ENCODE measurements at places on chromosomes 3 and 15.

DNA sequence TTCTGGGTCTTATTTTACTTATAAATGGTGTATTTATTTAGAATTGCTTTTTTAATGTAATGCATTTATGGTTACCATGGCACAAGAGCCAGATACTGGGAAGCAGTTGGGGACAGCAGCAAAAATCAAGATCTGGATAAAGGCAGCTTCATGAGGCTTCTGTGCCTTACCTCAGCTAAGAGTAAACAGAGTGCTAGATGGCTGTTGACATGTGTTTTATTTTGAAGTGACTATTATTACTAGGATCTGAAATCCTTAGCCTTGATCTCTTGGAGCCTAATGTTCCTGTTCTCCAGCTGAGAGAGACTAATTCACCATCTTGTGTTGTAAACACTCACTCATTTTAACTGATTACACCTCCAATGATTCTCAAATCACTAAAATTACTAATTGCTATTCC, 317.8 kb downstream of the LPP start:
- H3K4me1 ChIP-seq: no peaks in the 10 kb centered on the region
- no peak overlapping the region for H3K4me3 ChIP-seq
- H3K36me3 ChIP-seq: no peaks in the 10 kb centered on the region
- no peak overlapping the region for H3K27ac ChIP-seq
- no peak for DNase-seq

DNA sequence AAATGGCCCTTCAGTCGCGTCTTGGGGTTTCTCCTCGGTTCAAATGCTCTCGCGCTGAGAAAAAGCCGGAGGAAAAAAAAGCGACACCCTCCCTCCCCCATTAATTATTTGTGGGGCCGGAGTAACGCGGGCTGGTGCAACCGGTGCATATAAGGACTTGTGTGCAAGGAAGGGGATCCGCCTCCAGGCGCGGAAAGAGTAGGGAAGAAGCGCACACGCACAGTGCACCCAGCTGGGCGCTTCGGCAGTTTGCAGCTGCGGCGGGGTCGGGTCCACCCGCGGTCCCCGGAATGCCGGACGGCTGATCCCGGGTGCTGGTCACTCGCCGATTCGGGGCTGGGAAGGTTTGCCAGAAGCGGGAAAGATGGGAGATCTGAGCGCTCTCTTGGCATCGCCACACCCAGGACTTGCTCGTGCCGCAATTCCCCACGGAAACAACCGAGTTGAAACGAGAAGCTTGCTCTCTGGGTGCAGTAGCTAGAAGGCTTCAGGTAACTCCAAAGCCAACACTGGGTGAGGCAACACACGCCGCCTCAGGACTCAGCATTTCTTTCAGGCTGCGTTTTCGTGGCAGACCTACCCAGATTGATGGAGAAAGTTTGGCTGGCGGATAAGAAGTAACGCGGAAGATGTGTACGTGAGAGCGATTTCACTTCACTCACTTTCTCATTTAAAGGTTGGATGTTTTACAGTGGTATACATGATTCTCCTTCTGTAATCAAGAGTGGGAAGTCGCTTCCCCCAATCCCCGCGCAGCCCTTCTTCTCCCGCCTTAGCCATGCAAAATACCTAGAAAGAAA, 720 bp upstream of the TNIK start:
- peak overlapping the region; percentile 71 for H3K27ac ChIP-seq
- no peaks in the 10 kb centered on the region for H3K36me3 ChIP-seq

DNA sequence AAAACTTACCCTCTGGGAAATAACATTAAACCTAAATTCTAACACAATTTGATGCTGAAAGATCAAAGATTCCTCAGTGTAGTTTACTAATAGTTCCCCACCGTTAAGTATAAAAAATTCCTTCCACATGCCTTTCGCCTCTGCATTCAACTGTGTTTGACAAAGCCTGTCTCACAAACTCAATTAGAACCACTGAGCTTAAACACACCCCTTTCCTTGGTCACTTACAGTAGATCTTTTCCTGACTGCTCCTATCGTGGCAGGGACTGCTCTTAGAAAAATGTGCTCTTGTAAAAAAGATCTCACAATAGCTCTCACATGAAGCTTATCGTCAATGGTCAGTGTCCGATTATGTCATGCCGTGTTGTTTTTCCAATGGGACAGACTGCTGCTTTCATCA, 8.9 kb upstream of the KBTBD8 start:
- H3K36me3 ChIP-seq: no peaks in the 10 kb centered on the region
- H3K27me3 ChIP-seq: no peaks in the 10 kb centered on the region

DNA sequence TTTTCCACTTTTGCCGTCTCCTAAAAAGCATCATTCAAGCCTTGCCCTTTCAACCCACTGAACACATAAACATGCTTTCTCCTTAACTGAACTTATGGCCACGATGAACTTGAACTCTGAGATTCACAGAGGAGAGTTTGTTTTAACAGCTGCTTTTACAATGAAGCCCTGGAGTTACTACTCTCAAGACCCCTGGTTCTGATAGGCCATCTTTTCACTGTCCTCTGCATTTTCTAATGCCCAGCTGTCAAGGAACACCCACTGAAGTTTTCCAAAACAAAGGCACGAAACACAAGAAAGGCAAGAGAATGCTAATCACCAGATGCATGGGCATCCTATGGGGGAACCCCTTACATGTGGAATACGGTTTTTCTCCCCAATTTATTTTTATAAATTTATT, 100.8 kb downstream of the ADAMTS9 start:
- no peak for DNase-seq
- no peak overlapping the region for H3K27ac ChIP-seq
- peaks cover 11% of the 10 kb centered on the region for H3K27me3 ChIP-seq
- no peaks in the 10 kb centered on the region for H3K4me1 ChIP-seq
- H3K36me3 ChIP-seq: no peaks in the 10 kb centered on the region
- H3K4me3 ChIP-seq: no peak overlapping the region

DNA sequence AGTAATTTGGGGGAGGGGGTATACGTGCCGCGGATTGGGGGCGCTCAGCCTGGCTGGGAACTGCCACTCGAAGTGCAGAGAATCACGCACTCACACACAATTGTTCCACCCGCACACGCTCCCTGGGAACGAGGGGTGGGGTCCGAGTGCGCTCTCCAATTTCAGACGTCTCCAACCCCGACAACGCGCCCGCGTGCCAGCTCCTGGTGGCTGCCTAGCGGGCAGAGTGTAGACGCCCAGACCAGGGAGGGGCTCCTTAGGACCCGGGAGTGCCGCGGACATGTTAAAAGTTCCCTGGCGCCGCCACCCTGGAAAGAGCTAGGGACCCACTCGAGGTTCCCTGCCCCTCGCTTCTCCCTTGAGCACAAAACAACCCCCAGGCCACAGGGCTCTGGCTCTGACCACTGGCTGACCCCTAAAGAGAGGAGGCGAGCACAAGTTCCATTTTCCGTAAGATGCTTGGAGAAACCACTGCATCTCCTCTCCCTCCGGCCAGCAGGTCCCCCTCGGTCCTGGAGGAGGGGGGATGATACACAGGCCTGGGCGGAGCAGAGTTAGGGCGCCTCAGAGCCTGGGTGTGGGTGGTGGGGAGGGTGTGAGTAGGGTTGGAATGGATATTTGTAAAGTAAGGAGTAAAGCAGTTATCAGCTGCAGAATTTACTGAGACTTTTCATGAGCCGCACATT, 894 bp upstream of the ANKRD63 start:
- no peaks in the 10 kb centered on the region for H3K27me3 ChIP-seq
- H3K27ac ChIP-seq: no peak overlapping the region
- H3K4me1 ChIP-seq: peaks cover 35% of the 10 kb centered on the region

- DNase-seq: no peak
- H3K36me3 ChIP-seq: no peaks in the 10 kb centered on the region
- H3K4me1 ChIP-seq: no peaks in the 10 kb centered on the region
- no peak overlapping the region for H3K27ac ChIP-seq
- H3K4me3 ChIP-seq: no peak overlapping the region
These were observed 66.0 kb upstream of the GOLIM4 start for GRCh38 chr3:168161696-168162095.

GRCh38 chr3:99760629-99761028, 57.0 kb upstream of the CMSS1 start:
- no peak overlapping the region for H3K4me3 ChIP-seq
- peaks cover 82% of the 10 kb centered on the region for H3K27me3 ChIP-seq
- DNase-seq: no peak
- H3K27ac ChIP-seq: no peak overlapping the region
- no peaks in the 10 kb centered on the region for H3K36me3 ChIP-seq

- no peaks in the 10 kb centered on the region for H3K36me3 ChIP-seq
- DNase-seq: no peak
- H3K4me1 ChIP-seq: no peaks in the 10 kb centered on the region
- no peak overlapping the region for H3K4me3 ChIP-seq
- H3K27ac ChIP-seq: no peak overlapping the region
- no peaks in the 10 kb centered on the region for H3K27me3 ChIP-seq
These were observed 38.4 kb downstream of the LARP6 start for GRCh38 chr15:70815604-70816003.

DNA sequence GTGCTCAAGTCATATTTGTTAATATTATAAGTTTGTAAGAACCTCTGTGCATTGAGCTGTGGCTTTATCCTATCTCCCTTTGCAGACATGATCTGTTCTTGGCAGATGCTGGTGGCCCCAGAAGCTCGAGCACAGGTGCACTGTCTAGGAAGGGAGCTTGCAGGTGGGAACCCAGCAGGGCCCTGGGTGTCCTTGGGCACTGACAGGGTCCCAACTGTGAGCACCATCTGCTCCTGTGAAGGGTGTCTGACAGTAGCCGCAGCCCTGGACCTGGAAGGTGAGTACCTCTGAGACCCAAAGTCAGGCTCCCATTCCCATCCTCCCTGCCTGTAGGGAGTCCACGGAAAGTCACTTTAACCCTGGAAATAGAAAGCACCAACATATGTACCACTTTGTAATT, 2.4 kb upstream of the REC114 start:
- peaks cover 25% of the 10 kb centered on the region for H3K27me3 ChIP-seq
- no peak for DNase-seq
- H3K36me3 ChIP-seq: no peaks in the 10 kb centered on the region
- H3K4me3 ChIP-seq: no peak overlapping the region

GRCh38 chr3:98906230-98906629, 4.7 kb upstream of the DCBLD2 start:
- peak overlapping the region; percentile 87 for H3K27ac ChIP-seq
- peaks cover 47% of the 10 kb centered on the region for H3K4me1 ChIP-seq
- no peaks in the 10 kb centered on the region for H3K27me3 ChIP-seq
- DNase-seq: peak; percentile 54
- H3K4me3 ChIP-seq: peak overlapping the region; percentile 7

- no peaks in the 10 kb centered on the region for H3K36me3 ChIP-seq
- no peak overlapping the region for H3K27ac ChIP-seq
- no peak overlapping the region for H3K4me3 ChIP-seq
- DNase-seq: no peak
- no peaks in the 10 kb centered on the region for H3K27me3 ChIP-seq
These were observed 119.8 kb upstream of the RNF7 start for GRCh38 chr3:141618103-141618910.

GRCh38 chr3:52835766-52836470, 1.1 kb upstream of the MUSTN1 start:
- DNase-seq: no peak
- H3K36me3 ChIP-seq: no peaks in the 10 kb centered on the region
- H3K27me3 ChIP-seq: no peaks in the 10 kb centered on the region
- H3K4me1 ChIP-seq: peaks cover 13% of the 10 kb centered on the region
- H3K4me3 ChIP-seq: no peak overlapping the region

GRCh38 chr3:55746808-55747413, 259.8 kb upstream of the WNT5A start:
- H3K27ac ChIP-seq: no peak overlapping the region
- no peaks in the 10 kb centered on the region for H3K36me3 ChIP-seq
- H3K27me3 ChIP-seq: no peaks in the 10 kb centered on the region
- DNase-seq: no peak

GRCh38 chr3:49411535-49411967, 225 bp downstream of the RHOA start:
- peaks cover 36% of the 10 kb centered on the region for H3K4me1 ChIP-seq
- DNase-seq: no peak
- no peaks in the 10 kb centered on the region for H3K27me3 ChIP-seq
- peak overlapping the region; percentile 95 for H3K27ac ChIP-seq
- peak overlapping the region; percentile 76 for H3K4me3 ChIP-seq

DNA sequence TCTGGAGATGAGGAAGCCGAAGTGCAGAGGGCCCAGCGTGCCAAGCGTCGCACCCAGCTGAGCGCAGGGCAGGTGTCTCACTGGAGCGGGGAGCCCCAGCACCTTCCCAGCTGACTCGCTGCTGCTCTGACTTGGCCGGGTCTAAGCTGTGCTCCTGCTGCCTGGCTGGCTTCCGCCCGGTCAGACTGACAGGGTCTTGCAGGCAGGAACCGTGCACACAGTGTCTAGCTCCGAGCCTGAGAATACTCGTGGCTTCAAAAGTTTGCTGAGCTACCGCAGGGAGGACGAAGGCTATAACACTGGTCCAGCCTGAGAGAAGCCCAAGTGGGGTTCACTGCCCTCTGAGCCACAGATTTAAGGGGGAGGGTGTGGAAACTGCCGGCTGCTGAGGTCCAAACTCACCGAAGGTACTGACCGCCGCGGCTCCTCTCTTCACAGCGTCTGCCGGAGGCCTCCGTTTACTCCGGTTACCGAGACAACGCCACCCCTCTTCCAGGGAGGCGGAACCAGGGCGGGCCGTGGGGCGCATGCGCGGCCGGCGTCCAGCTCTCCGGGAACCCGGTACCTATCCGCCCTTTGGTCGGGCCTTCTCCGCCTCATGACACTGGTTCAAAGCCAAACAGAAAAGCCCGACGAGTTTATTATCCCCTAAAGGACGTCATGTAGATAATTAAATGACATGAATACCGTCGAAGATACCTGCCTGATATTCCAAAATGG, at the start of gene CFAP44:
CFAP44 (minus strand) TSS at position 443 of the 720 bp plus-strand sequence. CDS start 7,829 bp downstream, outside the sequence.
- no peak for DNase-seq
- H3K4me1 ChIP-seq: no peaks in the 10 kb centered on the region
- no peak within 1 kb of the TSS for H3K4me3 ChIP-seq
- H3K36me3 ChIP-seq: no peaks in the 10 kb centered on the region
- H3K27me3 ChIP-seq: no peaks in the 10 kb centered on the region
- no peak within 1 kb of the TSS for H3K27ac ChIP-seq

GRCh38 chr3:23884481-23884880, 32.3 kb downstream of the NKIRAS1 start:
- H3K4me3 ChIP-seq: no peak overlapping the region
- peaks cover 5% of the 10 kb centered on the region for H3K4me1 ChIP-seq
- H3K27ac ChIP-seq: no peak overlapping the region
- DNase-seq: no peak

DNA sequence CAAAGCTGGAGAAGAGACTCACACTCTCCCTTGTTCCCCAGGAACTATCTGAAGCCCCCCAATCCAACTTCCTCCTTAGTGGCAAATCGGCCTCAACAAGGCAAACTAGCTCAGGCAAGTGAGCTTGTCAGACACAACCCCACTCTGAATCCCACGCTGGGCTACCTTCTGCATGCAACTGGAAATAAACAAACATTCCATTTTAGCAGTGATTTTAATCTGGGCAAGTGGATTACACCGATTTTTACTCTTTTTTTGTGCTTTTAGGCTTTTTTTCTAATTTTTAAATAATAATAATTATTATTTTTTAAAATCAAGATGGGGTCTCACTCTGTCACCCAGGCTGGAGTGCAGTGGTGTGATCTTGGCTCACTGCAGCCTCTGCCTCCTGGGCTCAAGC, 2.9 kb upstream of the NOX5 start:
- H3K4me1 ChIP-seq: peaks cover 8% of the 10 kb centered on the region
- no peaks in the 10 kb centered on the region for H3K36me3 ChIP-seq
- DNase-seq: no peak

GRCh38 chr3:120471643-120472042, 20.9 kb upstream of the FSTL1 start:
- H3K4me1 ChIP-seq: peaks cover 44% of the 10 kb centered on the region
- no peaks in the 10 kb centered on the region for H3K36me3 ChIP-seq
- no peaks in the 10 kb centered on the region for H3K27me3 ChIP-seq

- no peak for DNase-seq
- peaks cover 30% of the 10 kb centered on the region for H3K4me1 ChIP-seq
- H3K27me3 ChIP-seq: no peaks in the 10 kb centered on the region
- no peak overlapping the region for H3K4me3 ChIP-seq
- no peaks in the 10 kb centered on the region for H3K36me3 ChIP-seq
These were observed 1.9 kb upstream of the SKIC8 start for GRCh38 chr15:78301326-78301725.
